Pancreas (tissue), 10 donors: ENCODE measurements at places on chromosomes 3 and 15. TPM values are rescaled to one million over a fixed set of nuclear protein-coding genes. Genes with fewer than 3 reads are reported as not detected.
A peak's percentile ranks its signal among the peaks of the same experiment; 100 is the strongest.

GRCh38 chr3:58288011-58288728 lies 17.9 kb upstream of the RPP14 start:
- DNase-seq, result no peak

DNA sequence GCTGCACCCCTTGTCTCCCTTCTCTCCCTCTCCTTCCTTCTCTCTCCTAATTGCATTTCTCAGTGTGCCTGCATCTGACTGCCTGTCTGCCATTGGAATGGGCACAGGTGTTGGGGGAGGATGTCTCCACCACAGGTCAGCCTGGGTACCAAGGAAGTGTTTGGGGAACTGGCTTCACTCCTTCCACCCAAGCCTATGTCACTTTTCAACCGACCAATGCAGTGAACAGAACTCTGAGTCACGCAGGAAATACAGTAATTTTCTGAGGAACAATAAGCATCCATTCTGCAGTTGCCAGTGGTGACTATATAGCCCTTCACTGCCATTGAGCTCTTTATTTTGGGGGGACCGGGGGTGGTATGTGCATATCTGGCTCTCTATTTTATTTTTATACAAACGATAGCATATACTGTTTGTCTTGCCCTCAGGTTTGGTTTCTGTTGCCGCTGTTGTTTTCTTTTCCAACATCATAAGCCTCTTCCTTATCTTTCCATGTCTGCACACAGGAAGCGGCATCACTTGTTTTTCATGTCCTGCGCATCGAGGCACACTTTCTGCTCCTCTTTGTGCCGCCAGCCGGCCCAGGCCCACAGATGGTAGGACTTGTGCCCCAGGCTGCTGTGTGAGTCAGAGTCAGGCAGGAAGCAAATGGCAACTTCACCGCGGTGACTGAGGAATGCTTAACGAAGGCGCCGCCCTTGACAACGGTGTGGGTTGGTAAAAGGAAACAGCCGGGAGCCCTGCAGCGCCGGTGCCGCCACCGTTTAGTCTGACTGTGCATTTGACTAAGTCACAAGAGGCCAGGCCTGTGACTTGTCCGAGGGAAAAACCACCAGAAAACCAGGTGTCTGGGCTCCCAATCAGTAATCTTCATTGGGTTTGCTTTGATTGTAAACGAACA lies 21.1 kb upstream of the CDCP1 start:
- DNase-seq, result peak; percentile 93

- no peak for DNase-seq
Measured at GRCh38 chr15:66778314-66778665, 76.3 kb downstream of the SMAD6 start.

DNA sequence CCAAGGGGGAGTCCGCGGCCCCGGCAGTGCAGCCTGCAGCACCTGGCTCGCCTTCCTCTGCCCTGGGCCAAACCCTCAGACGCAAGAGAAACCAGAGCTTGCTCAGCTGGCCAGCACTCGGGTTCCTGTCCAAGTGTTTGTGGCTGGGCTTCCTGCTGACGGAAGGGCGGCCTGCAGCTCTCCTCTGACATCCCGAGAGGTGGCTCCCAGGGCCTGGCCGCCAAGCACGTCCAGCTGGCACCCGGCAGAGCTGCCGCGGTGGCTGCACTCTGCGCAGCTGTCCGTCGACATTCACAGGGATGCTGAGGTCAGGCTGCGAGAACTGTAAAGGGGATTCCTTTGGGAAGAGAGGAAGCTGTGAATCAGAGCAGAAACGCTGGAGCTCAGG lies 85.6 kb downstream of the CPN2 start:
- DNase-seq, result peak; percentile 79

Gene BBX
- polyA plus RNA-seq, result 3.9 TPM

Gene MNS1
- 2.3 TPM for polyA plus RNA-seq

Gene DNAJA4
- polyA plus RNA-seq, result 16.1 TPM

GRCh38 chr15:82178061-82178460 lies 84.5 kb downstream of the EFL1 start:
- no peak for DNase-seq

Gene SPINK8
- not detected for polyA plus RNA-seq

DNA sequence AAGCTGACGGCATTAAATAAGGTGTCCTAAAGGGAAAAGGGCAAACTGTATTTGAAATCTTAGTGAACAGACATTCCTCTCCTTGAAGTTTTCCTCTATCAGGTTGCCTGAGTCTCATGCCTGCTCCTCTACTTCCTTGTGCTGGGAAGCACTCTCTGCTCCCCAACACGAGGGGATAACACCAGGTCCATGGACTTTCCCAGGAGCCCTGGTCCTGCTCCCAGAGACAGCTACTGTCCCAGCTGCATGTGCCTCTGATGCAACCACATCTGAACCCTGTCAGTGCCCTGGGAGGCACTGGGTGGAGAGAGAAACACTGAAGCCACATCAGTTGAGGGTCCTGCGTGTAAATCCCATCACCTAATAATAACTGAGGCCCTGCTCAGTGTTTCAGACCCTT lies 7.4 kb downstream of the TLR9 start:
- peak; percentile 31 for DNase-seq

Gene THUMPD3
- polyA plus RNA-seq, result 20.6 TPM

Gene GXYLT2
- polyA plus RNA-seq, result 0.87 TPM

GRCh38 chr3:14467814-14468620 lies 65.6 kb downstream of the SLC6A6 start:
- no peak for DNase-seq

Gene RTP1
- not detected for polyA plus RNA-seq

- no peak for DNase-seq
Measured at GRCh38 chr15:78242128-78242527, 7.8 kb upstream of the ACSBG1 start.

DNA sequence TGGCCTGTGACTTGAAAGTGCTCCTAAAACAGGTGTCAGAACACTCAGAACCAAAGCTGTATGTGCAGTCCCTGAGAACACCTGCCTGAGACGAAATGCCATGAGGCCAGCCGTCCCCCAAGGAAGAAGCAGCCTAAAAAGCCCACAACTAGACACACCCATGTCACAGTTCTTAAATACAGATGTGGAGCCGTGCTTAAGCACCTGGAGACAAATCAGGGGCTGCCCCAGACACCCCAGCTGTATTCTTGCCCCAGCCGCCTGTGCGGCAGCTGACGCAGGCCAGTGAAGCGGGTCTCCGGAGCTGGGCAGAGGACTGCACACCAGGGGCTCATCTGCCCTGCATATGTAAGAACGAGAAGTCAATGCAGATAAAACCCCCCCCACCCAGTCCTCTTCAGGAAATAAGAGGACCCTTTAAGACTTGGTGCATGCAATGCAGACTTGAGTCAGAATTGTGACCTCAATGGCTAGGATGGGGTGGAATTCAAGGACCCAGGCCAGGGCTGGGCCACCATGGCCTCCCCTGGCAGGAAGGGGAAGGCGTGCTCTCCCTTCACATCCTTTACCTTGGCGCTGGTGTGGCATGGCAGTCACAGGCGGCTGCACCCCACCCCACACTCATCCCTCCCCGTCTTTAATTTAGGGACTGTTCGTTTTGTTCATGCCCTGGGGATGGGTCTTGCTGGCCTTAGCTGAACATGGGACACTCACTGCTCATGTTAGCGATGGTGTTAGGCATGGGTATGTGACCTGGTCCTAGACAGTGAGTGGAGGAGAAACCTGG lies 27.7 kb upstream of the PLXNA1 start:
- no peak for DNase-seq

DNA sequence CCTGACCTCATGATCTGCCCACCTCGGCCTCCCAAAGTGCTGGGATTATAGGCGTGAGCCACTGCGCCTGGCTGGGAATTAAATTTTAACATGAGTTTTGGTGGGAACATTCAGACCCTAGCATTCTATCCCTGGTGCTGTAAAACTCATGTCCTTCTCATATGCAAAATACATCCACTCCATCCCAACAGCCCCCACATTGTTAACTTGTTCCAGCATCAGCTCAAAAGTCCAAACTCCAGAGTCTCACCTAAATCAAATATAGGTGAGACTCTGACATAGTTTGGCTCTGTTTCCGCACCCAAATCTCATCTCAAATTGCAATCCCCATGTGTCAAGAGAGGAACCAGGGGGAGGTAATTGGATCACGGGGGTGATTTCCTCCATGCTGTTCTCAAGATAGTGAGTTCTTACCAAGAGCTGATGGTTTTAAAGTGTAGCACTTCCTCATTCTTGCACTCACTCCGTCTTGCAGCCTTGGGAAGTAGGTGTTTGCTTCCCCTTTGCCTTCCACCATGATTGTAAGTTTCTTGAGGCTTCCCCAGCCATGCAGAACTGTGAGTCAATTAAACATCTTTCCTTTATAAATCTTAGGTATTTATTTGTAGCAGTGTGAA lies 96.2 kb upstream of the PLCL2 start:
- no peak for DNase-seq

Gene DRD3
- polyA plus RNA-seq, result not detected

- DNase-seq, result no peak
Measured at GRCh38 chr3:195260280-195260905, 10.6 kb downstream of the XXYLT1 start.

Gene UROC1
- 0.09 TPM for polyA plus RNA-seq

- DNase-seq, result no peak
Measured at GRCh38 chr3:70996082-70996481, 587.4 kb downstream of the FOXP1 start.

Gene SACM1L
- polyA plus RNA-seq, result 28.9 TPM

GRCh38 chr3:40584625-40585189 lies 59.9 kb downstream of the ZNF621 start:
- DNase-seq, result peak; percentile 97

- DNase-seq, result no peak
Measured at GRCh38 chr3:177320765-177321247, 123.5 kb upstream of the TBL1XR1 start.

GRCh38 chr15:32120577-32121383 lies 90.5 kb downstream of the CHRNA7 start:
- DNase-seq, result no peak

Gene UBAP1L
- polyA plus RNA-seq, result 11.4 TPM

GRCh38 chr3:37907906-37908305 lies 46.2 kb downstream of the CTDSPL start:
- DNase-seq, result no peak

- DNase-seq, result no peak
Measured at GRCh38 chr3:39870706-39871105, 61.3 kb downstream of the MYRIP start.

Gene DPPA2
- polyA plus RNA-seq, result not detected

DNA sequence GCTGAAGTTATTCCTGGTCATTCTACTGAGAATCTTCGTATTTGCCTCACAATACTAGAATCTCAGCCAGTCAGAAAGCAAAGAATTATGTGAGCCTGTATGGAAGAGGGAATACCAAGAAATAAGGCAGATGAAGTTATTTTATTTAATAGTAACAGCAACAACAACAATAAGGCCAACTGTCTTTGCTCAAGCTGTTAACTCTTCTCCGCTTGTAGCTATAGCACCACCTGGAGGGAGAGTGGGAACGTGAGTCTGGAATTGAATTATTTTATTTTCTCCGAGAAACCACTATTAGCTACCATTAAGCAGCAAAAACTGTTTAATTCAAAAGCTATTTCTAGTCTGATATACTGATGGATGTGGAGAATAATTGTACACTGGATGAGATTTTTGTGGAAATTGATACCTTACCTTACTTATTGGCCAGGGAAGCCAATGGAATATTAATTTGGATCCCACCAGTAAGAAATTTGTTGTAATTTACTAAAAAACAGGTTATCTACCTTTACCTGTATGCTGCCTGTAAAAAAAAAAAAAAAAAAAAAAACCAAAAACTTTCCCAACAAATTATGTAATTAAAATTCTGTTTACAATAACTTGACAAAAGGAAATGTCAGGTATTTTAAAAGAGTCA lies 50.1 kb downstream of the CALML4 start:
- peak; percentile 28 for DNase-seq

DNA sequence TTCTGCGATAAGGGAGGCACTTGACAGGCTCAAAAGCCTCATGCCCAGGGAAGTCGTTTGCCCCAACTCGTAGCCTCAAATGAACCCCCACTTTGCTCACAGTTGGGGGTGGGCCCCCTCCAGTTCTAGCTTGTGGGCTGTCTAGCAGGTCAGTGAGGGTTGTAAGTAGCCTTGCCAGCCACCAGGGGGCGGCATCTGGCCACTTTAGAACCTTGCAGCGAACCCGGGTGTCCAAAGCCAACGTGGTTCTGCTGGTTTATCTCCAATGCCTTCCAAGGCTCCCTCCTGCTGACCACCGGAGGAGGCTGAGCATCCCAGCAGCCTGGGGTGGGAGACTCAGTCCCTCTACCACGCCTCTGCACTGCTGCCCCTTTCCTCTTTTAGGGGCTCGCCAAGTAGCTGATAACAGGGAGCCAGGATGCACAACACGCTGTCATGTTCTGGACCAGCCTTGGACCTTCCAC lies 9.2 kb upstream of the RBSN start:
- peak; percentile 89 for DNase-seq

Gene TNFAIP8L3
- 0.87 TPM for polyA plus RNA-seq

Gene PAK6
- 6.4 TPM for polyA plus RNA-seq

GRCh38 chr3:102079809-102080197 lies 230.5 kb downstream of the NFKBIZ start:
- DNase-seq, result no peak

DNA sequence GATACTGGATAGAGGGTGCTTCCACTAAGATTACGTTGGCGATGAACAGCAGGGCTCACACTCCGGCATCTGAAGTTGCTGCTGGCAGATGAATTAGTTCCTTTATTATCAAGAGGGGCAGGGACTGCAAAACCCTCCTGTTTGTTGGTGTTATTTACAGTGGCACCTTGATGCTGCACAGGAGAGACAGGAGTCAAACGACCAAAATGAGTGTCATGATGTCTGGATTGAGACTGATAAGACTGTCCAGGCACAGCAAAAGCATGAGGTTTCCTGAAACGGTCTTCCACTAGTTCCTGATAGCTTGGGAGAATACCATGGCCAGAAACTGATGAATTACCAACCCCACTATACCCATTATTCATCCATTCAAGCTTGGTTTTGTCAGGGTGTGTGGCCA lies 100.8 kb upstream of the NEDD4 start:
- no peak for DNase-seq

- no peak for DNase-seq
Measured at GRCh38 chr15:58755956-58756355, 6.4 kb upstream of the ADAM10 start.

Gene TERC
- polyA plus RNA-seq, result not detected

Gene MITF
- polyA plus RNA-seq, result 2.2 TPM

GRCh38 chr3:170520996-170521395 lies 64.9 kb downstream of the SLC7A14 start:
- no peak for DNase-seq

- no peak for DNase-seq
Measured at GRCh38 chr15:91752081-91752785, 101.3 kb upstream of the SLCO3A1 start.

- DNase-seq, result no peak
Measured at GRCh38 chr3:20066850-20067617, 26.8 kb downstream of the KAT2B start.

Gene EFCC1
- 2.2 TPM for polyA plus RNA-seq

- DNase-seq, result no peak
Measured at GRCh38 chr3:14814411-14814871, 4.3 kb upstream of the FGD5 start.
